ENCODE measurements at places on chromosomes 6 and 20. TPM values are rescaled to one million over a fixed set of nuclear protein-coding genes. Genes with fewer than 3 reads are reported as not detected.

- no peak for DNase-seq
Observed at GRCh38 chr20:63966172-63966943, 3.4 kb downstream of the ZNF512B start.

DNA sequence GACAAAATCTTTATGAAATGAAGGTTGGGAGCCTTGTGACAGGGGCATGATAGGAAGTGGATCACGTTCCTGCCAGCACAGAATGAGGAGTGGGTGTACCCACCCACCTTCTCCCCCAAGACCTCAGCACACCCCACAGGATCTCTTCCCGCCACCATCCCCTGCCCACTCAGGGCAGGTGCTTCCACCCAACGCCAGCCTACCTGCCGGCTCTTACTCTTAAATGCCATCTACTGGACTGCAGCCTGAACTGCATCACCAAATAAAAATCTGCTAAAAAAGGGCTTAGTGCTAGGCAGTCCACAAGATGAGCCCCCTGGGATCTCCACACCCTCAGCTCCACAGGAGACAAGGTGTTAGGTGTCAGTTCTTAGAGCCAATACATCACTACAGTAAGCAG is 20.6 kb downstream of the DTNBP1 start:
- DNase-seq = peak; percentile 11

MOG gene
- not detected for total RNA-seq

NMBR gene
- total RNA-seq = not detected

DNA sequence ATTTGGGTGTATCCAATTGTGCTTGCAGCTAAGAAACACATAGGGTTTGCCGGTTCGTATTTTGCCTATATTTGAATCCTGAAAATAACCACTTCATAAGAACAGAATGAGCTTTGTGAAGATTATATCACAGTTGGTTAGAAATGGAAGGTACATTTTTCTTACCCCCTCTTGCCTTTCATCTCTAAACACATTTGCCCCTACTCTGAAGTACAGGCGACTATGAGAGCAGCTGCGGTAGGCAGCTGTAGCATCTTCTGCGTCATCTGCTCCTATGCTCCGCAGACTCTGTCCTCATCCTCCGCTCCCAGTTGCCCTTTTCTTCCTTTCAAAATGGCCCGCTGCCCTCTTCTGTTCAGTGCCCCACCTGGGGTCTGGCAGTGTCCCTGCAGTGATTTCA is 47.6 kb upstream of the REV3L start:
- DNase-seq = no peak

DNA sequence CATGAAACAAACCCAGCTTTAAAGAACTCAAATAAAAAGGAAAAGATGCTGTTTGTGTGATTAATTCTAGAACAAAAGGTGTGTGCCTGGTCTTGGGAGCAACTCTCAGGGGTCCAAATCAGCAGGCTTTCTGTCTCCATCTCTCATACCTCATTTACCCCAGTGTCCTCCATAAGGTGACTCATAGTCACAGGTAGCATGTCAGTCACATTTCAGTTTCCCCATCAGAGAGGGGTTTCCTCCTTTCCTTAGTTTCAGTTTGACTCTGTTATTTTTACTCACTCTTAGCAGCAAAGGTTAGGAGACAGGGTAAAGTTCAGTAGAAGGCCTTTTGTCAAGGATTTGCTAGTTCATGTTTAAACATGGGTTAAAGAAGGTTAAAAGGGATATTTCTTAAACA is 46.2 kb downstream of the OGFRL1 start:
- DNase-seq = peak; percentile 8

CLDN20 gene
- total RNA-seq = not detected

DNA sequence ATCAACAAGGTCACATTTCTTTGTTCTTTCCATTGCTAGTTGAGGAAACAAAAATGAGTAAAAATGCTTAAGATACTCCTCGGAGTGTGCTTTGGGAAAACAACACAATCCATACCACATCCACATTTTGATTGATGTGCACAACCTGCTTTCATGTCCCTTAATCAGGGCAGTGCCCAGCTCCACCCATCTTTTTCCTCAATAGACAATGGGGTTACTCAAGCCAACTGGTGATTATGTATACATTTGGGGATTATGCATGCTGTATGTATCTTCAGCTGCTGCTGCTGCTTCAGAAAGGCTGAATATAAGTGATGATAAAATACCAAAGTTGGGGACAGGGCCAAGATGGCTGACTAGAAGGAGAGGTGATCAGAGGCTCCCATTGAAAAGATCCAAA is 155.2 kb upstream of the VGLL2 start:
- DNase-seq = no peak

DNA sequence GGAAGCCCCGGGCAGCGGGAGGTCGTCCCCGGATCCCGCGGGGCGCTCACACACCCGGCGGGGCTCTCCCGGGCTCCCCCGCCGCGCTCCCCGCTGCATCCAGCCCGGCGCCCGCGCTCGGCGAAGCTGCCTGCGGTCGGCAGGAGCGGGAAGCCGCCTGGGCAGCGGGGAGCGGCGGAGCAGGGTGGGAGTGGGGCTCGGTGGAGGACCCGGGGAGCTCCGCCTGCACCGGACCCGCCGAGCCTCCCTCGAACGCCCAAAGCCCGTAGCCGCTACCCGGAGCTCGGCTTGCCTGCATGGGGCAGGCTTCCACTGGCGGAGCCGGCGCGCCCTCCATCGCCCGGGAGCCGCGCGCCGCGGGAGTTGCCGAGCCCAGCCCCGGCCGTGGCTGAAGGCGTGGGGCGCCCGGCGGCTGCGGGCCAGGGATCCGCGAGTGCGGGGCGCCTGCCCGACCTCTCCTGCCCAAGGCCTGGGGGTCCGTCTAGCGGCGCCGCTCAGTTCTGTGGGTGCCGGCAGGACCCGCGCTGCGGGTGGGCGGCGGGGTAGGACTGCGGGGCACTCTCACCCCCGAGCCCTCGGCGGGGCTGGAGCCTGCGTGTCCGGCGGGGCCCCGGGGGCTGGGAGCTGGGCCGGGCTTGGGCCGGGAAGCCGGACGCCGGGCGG is 671 bp downstream of the CDH4 start:
- DNase-seq = peak; percentile 14

- no peak for DNase-seq
Observed at GRCh38 chr20:23884771-23885162, 5.2 kb upstream of the CST5 start.

GRCh38 chr6:36853325-36853724 is 14.1 kb upstream of the CPNE5 start:
- peak; percentile 60 for DNase-seq

- DNase-seq = no peak
Observed at GRCh38 chr6:21507811-21508210, 85.7 kb upstream of the SOX4 start.

DNA sequence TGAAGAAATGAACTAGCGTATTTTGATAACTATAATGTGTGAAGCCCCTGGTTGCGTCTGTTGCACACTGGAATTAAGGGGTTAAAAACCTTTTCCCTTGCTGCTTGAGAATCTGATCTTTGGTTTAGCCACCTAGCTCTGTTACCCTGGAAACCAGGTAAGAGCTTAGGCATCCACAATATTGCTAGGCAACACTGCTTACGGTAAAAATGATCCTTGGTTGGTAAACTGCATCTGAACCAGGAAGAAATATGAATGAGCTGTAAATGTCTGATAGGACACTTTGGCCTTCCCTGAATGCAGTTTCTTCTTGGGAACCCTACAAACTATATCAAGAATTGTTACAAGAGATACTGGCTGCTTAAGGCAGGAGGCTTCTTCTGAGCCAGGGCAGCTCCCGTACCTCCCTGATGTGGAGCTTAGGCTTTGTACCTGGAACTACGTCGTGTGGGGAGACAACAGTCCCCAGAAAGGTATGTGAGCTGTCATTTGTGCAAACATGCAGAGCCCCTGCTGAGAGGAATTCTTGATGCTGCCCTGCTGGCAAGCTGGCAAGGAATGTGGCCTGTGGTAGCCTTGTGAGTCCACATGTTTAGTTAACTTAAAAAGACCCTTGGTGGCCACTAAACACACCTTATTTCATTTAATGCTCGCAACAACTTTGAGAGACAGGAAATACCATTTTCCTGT is 18.4 kb downstream of the UBE3D start:
- no peak for DNase-seq

HUS1B gene
- 0.72 TPM for total RNA-seq

- DNase-seq = no peak
Observed at GRCh38 chr20:4281258-4282055, 266.1 kb upstream of the RNF24 start.

GRCh38 chr6:13286181-13286580 is 42.2 kb downstream of the TBC1D7 start:
- no peak for DNase-seq

FOXP4 gene
- total RNA-seq = 16.5 TPM

PROKR2 gene
- total RNA-seq = not detected

- DNase-seq = no peak
Observed at GRCh38 chr6:147054158-147054557, 150.1 kb upstream of the STXBP5 start.

DNA sequence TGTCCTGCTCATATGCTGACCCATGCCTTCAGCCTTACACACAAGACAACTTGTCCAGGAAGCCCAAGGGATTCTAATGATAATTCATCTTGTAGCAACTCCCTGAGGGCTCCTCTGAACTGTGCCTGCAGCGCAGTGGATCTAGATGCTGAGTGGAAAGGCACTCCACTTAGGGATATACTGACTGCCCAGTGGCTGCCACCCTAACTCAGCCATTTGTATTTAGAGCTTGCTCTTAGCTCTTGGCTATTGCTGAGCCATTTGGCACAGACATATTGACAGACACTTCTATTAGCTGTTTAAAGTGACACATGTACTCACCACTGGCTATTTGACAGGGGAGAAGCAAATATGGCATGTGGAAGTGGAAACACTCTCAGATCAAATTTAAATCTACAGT is 278.3 kb upstream of the SGK1 start:
- DNase-seq = no peak

SIRPG gene
- total RNA-seq = not detected

ECT2L gene
- total RNA-seq = not detected

GRCh38 chr20:39491711-39492110 is 529.6 kb downstream of the DHX35 start:
- DNase-seq = no peak

CGAS gene
- total RNA-seq = 14.1 TPM

IRF4 gene
- not detected for total RNA-seq

DNA sequence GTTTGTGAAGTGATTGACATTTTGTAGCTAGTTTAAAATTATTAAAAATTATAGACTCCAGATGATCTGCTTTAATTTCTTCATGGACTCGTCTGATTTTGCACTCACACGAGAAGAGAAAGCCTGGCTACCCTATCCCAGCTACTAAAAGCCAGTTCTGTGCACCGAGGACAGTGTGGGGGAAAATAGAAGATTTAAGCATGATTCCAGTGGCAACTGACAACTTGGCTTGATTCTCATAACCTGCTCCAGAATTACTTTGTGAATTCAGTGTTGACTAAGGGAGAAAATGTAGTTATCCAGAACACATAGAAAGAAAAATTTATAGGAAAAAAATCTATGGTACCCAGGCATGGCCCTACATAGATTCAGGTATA is 88.7 kb downstream of the SNAP25 start:
- no peak for DNase-seq

- peak; percentile 29 for DNase-seq
Observed at GRCh38 chr6:27669295-27669623, 196.4 kb upstream of the ZNF184 start.

CABLES2 gene
- total RNA-seq = 1.5 TPM

DNA sequence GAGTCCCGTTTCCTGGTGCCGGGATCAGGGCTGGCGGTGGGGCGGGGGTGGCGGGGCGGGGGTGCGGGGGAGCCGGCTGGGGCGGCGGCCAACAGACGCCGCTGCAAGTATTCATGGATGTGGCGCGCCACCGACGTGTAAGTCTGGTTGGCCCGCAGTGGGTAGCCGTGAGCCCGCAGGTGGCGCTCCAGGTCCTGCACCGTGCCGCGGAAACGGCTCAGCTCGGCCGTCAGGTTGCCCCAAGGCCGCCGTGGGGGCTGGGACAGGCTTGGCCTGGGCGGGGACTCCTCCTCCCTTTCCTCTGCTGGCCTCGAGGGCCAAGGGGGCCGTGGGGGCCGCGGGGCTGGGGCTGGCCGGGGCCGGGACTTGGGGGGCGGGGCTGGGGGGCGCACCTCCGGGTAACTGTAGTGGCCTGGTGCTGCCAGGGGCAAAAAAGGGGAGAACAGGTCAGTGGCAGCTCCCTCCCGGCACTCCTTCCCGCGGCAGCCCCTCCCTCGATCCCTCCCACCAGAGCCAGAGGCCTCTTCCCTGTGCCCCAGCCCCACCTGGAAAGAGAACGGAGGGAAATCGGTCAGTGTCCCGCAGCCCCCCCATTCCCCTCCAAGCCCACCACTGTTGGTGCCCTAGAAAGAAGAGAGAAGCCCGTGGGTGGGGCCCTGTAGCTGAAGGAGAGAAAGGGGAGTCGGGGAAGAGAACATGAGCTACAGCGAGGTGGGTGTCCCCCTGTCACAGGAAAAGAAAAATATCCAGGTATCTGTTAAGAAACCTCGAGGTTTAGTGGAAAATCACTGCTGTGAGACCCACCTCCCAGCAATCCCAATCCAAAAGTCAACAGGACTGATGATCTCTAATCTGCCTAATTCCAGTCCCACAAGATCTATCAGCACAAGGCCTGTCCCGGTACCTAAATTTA is 21.3 kb downstream of the TNXB start:
- peak; percentile 80 for DNase-seq

- DNase-seq = peak; percentile 92
Observed at GRCh38 chr20:49344975-49345374, 67.1 kb upstream of the ZNFX1 start.

GRCh38 chr20:3237958-3238615 is 903 bp downstream of the SLC4A11 start:
- DNase-seq = no peak

SLC25A27 gene
- total RNA-seq = 36.9 TPM

DNA sequence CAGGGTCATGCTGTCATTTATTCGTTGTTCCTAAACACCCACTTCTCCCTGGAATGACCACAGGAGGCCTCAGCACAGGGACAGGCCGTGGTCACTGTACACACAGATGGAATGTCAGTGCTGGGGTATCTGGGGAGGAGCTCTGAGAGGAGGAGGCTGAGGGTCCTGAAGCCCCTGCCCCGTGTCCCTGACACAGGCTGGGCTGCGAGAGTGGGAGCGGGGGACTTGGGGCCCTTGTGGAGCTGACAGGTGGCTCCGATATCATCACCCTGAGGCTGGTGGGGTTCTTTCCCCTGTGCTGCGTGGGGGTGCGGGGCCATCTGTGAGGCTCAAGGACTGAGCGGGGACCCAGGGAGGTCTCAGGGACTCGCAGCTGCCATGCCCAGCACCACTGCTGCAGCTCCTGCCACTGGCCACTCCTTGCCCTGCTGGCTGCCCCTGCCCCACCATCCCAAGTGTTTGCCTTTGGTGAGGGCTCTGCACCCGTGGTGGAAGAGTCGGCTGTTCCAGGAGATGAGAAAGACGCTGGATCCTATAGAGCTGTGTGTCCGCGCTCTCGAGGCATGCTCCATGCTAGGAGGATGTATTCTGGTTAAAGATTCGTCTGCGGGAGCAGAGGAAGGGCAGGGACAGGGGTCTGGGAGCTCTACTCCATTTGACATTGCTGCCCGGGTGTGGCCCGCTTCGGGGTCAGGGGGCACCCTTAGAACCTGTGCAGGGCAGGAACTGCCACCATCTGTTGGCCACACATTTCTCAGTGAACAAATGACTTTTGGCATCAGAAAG is 18.9 kb downstream of the NPEPL1 start:
- no peak for DNase-seq

ACSS2 gene
- total RNA-seq = 36.6 TPM

Data from MCF 10A (cell line).